RCC 7860 (cell line): ENCODE measurements at places on chromosomes 16 and 17.

GRCh38 chr17:76155988-76156661 lies 15.1 kb upstream of the FOXJ1 start:
- no peak for DNase-seq

GRCh38 chr16:75420987-75421819 lies 12.1 kb downstream of the CFDP1 start:
- DNase-seq = peak; percentile 22

- DNase-seq = no peak
Observed at GRCh38 chr17:15087946-15088345, 177.2 kb downstream of the PMP22 start.

DNA sequence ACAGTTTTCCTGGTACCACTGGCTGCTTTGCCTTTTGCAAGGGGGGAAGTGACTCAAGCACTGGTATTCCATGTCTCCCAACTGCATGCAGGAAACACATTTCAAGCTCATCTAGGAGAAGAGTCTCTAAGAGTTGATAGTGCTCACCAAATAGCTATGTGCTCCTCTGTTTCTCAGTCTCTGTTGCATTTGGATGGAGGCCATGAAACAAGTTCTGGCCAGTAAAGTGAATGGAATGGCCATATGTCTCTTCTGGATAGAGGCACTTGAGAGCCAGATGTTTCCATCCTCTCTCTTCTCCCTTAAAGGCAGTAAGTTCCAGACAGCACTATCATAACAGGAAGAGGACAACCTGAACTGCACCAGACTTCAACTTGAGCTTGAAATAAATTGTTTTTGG lies 60.6 kb downstream of the C16orf82 start:
- no peak for DNase-seq

DNA sequence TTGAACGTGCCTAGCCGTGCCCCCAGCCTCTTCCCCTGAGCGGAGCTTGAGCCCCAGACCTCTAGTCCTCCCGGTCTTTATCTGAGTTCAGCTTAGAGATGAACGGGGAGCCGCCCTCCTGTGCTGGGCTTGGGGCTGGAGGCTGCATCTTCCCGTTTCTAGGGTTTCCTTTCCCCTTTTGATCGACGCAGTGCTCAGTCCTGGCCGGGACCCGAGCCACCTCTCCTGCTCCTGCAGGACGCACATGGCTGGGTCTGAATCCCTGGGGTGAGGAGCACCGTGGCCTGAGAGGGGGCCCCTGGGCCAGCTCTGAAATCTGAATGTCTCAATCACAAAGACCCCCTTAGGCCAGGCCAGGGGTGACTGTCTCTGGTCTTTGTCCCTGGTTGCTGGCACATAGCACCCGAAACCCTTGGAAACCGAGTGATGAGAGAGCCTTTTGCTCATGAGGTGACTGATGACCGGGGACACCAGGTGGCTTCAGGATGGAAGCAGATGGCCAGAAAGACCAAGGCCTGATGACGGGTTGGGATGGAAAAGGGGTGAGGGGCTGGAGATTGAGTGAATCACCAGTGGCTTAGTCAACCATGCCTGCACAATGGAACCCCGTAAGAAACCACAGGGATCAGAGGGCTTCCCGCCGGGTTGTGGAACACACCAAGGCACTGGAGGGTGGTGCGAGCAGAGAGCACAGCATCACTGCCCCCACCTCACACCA lies 724 bp downstream of the GAA start:
- DNase-seq = no peak

DNA sequence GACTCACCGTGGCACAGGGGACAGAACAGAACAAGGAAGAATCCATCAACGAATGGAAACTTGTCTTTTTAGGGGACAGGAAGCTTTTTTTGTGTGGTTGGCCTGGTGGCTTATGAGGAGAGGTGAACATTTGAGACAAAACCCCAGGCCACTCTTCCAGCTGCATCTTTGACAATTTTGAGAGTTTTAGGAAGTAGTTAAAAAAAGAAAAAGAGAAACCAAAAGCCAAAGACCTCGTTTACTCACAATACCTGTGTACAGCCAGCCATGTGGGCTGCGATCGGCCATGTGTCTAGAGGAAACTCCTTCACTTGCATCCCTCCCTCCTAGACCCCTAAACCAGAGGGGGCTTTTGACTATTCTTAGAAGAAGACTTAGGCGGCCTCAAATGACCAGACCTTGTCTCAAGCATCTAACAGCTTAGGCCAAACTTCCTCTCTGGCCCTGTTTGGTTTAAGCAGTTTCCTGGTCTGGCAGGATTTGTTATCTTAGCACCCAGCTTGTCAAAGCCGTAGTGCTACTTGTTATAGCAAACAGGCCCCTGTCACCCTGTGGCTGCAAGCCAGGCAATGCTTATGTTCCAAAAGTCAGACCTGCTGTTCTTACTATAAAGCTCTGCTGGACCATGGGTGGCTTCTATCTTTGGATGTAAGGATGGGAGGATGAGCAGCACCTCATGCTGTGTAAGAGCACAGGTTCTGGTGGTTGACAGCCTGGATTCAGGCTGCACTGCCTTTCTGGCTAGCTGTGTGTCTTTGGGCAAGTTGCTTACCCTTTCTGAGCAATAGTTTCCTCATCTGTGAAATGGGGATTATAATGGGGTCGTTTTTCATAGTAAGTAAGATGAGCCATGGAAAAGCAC lies 17.7 kb downstream of the KSR1 start:
- DNase-seq = no peak

DNA sequence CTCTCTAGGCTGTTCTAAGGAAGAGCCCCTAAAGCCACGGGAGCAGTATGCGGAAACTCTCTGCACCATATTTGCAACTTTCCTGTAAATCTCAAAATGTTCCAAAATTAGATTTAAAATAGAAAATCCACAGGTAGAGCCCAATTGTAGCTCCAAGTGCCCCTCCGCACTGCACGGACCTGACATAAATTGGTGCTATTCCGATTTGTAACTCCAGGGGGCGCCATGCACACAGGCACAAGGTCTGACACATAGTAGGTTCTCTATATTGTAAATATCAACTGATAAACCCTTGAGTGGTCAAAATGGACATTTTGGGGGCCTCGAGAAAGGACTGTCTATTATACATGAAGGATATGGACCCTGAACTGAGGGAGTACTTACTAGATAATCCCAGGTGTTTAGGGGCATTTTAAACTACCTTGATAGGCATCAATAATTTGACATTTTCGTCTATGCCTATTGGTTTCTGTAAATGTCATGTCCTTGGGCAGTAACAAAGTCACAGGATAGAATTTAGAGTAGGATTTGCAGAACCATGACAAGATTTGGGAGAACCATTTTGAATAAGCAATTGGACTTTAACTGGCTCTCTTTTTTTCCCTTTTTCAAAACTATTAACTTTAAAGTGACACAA lies 36.6 kb upstream of the TMEM132E start:
- DNase-seq = peak; percentile 14

DNA sequence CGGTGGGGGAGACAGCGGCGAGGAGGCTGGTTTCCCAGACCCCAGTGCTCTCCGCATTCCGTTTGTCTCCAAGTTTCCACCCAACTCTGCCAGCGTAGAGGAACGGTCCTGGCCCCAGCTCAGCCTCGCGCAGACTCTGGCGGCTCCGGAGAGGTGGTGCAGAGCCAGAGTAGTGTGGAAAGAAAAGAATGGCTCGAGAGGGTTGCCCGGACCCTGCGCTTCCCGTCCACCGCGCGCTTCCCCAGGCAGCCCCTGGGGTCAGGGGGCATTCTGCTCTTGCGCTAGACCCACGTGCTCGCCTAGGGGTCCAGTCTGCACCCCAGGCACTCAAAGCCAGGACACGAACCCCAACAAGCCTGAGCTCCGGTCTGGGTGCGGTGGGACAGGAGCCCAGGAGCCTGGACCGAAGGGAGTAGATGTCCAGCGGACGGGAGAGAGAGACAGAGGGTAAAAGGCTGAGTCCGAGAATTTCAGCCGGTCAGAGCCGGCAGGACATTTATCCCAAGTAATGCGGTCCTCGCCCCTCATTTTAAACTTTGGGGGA lies 3.8 kb downstream of the PMP22 start:
- DNase-seq = peak; percentile 22

DNA sequence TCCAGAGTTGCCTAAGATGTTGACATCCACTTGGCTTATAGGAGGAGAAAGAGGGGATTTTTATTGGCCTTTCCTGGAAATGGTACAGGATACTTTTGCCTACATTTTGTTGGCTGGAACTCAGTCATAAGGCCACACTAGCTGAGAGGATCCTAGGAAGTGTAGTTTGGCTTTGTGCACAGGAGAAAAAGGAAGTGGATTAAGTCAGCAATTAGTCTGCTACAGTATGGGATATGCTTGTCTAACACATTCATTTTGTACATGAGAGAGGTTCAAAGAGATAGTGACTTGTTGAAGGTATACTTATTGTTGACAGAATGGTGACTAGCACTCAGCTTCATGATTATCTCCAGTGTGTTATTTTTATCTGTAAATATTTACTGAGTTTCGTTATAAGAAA lies 10.3 kb downstream of the UTP18 start:
- DNase-seq = no peak

DNA sequence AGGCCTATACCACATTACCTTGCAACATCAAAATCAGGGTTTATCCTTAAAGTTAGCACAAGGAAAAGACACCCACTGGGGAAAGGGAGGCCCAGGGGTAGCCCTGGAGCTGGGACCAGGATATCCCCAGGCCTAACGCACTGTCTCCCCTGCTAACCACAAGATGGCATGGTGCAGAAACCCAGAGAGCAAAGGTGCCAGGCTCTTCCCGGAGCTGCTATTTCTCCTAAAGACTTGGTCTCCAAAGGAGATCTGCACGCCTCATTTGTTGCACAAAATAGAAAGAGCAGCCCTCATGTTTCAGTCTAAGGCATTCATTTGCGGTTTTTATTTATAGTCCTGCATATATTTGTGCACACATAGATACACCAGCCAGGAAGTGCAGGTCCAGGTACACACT lies 408.6 kb downstream of the SOX9 start:
- DNase-seq = no peak

DNA sequence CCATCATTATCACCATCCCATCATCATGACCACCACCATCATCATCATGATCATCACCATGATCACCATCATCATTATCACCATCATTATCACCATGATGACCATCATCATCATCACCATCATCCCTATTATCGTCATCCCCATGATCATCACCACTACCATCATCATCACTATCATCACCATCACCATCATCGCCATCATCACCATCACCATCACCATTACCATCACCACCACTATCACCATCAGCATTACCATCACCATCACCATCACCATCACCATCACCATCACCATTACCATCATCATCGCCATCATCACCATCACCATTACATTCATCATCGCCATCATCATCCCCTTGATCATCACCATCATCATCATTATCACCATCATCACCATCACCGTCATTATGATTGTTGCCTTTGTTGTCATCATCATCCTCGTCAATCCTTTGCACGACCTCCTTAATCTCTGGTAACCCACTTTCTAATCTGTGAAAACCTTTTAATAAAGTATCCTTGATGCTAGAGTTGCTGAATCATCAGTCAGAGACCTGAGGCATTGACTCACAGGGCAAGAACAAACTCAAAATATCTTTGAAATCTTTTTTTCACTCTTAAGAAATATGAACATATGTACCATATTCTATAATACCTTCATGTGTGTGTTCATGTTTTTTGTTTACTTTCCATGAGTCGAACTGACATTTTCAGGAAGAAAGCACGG lies 116.3 kb upstream of the FOXF1 start:
- DNase-seq = no peak

DNA sequence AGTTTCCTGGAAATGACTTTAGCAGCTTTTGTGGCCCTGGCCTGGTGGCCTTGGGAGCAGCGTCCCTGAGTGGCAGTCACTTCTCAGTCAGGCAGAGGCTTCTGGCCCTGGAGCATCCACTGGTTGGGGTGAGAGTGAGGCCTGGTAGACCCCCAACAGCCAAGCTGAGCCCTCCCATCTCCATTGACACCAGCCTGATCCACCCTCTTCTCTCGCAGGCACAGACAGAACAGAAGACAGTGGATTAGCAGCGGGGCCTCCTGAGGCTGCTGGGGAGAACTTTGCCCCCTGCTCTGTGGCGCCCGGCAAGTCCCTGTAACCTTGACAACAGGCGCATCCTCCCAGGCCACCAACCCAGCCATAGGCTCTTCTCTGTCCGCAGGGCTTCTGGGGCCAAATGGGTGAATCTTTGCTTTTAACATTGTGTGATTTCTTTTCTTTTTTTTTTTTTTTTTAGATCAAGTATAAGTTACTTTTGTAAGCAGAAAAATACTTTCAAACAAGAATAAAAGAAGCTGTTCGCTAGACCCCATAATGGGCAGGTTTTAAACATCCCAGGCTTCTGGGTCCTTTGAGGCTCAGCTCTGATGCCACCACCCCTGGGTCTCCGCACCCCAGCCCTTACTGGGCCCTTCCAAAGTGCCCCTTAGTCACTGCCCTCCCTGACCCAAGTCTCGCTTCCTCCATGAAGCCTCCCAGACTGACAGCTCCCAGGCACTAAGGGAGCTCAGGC lies 12.7 kb upstream of the FLYWCH1 start:
- no peak for DNase-seq

- peak; percentile 42 for DNase-seq
Observed at GRCh38 chr17:57935833-57936807, 19.1 kb downstream of the CUEDC1 start.

GRCh38 chr17:44781551-44782325 lies 22.9 kb downstream of the ADAM11 start:
- no peak for DNase-seq

DNA sequence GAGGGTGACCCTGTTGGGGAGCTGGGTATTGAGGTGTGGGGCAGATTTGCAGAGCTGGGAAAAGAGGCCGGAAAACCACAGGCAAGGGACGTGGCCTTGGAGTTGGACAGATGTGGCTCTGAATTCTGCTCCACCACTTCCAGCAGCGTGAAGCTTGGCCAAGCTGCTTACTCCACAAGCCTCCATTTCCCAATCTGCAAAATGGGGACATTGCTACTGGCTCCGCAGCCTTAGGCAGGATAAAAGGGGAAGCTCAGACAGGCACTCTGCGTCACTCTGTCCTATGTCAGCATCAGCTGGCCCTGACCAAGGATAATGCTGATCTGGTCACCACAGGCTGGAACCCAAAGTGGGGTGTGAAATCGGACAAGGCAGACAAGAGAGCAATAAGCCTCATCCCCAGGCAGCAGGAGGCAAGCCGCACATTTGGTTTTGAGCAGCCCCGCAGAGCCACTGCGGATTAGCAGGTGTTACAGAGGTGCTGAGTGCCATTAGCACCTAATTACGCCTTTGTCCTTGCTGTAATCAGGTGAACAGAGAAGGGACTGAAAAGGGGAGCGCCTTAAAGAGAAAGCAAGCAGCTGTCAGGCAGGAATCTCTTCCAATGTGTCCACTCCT lies 54.8 kb downstream of the SDK2 start:
- no peak for DNase-seq
